ENCODE measurements at places on chromosomes 4 and X.

- DNase-seq, result no peak
These were observed 177.4 kb downstream of the SH3KBP1 start for GRCh38 chrX:19709812-19710518.

DNA sequence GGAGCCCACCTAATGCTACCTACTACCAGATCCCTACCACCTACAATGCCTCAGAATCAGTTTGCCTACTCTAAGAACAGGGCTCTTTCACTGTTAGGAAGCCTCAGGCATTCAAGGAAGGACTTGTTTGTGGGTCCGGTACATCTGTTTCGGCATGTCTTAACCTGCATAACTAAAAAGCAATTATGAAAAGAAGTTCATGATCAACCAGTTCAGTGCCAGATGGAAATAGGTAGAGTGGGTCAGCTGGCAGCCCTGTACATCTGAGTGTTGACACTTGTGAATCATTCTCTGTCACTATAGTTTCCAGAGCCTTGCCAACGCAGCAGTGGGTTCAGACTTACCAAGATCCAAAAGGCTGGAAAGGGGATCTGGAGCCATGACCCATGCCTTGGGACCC, 3.3 kb downstream of the TMEM185A start:
- DNase-seq, result no peak

GRCh38 chrX:111191598-111191997, 78.7 kb downstream of the CAPN6 start:
- DNase-seq, result no peak

GRCh38 chrX:133323431-133323830, 91.9 kb downstream of the GPC4 start:
- no peak for DNase-seq

GRCh38 chr4:167774646-167775045, 317.7 kb upstream of the ANXA10 start:
- DNase-seq, result no peak

DNA sequence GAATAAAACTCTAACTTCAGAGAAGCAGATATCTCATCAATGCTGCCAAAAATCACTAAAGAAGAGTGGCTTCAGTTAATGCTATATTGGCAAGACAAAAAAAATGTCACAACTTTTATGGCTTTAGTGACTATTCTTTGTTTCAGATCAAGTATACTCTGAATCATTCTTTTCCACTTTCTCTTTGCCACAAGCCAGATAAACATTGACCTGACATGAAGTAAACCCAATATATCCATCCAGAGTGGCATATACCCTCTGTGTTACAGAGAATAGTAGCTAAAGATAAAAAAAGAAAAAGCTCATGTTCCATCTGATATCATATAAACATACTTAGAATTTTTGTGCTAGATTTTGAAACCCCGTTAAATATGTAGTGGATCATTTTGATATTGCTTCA, 206.7 kb upstream of the CNKSR2 start:
- no peak for DNase-seq

DNA sequence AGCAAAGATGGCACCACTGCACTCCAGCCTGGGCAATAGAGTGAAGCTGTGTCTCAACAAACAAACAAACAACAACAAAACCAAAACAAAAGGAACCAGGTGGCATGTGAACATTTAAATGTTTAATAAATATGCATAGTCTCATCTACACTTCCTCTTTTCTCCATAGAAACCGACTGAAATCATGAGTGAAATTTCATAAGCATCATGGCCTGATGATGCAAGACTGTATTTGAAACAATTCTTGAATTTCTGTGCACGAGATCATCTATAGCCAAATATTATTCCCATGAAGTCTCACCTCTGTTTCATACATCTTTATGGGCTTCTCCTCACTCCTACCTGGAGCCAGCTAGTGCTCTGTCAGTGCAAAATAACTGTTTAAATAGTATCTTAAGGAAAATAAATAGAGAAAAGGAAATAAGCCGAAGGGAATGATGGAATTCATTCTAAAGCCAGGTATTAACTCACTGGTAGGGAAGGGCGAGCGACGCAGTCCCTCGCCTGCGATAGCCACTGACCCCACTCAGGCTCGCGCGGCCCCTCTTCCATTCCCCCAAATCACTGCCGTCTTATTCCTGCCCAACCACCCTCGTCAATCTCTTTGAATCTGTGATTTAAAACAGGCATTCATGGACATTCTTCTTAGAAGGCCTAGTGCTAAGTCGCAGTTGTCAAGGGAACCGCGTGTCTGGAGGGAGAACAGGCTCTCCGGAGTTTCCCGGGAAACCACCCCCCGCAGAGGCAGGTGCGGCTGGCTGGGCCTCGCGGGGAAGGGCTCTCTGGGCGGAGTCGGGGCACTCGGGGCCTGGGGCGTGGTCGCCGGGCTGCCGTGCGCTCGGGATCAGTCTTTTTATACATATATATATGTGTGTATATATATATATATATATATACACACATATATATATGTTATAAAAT, 52.4 kb upstream of the TRIM2 start:
- peak; percentile 48 for DNase-seq

- no peak for DNase-seq
These were observed 27.3 kb upstream of the XAGE2 start for GRCh38 chrX:52341493-52341892.

DNA sequence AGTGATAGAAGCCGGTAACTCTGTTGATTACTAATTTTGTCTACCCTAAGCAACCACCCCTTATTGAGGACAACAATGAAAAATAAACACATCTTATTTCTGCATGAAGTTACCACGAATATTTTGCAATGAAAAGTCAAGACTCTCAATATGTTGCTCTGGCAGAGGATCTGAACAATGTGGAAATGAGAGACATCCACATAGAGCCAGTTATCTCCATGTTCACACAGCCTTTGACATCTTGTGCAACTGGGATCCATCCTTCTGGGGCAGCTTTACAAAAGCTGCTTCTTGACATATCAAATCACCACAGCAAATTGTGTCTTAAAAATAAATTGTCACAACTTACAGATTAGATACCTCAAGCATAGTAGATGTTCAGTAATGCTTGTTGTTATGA, 10.2 kb downstream of the EDNRA start:
- no peak for DNase-seq

DNA sequence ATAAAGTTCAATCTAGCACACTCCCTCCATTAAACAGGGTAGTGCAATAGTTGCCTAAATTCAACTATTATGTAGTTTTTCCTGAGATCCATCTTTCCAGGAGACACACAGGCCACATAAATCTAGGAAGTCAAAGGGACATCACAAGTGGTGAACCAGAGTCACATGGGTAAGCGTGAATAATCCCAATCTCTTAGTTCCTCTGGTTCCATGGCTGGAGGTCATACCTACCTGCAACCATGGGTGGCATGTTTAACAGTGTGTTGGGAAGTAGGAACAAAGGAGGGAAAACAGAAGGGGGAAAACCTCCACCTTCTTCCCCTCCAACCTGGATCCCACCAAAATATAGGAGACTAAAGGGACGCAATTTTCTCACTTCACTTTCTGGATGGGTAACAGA, 2651.6 kb downstream of the ARAP2 start:
- no peak for DNase-seq

- DNase-seq, result no peak
These were observed 80.6 kb downstream of the FBXW7 start for GRCh38 chr4:152455311-152455710.

DNA sequence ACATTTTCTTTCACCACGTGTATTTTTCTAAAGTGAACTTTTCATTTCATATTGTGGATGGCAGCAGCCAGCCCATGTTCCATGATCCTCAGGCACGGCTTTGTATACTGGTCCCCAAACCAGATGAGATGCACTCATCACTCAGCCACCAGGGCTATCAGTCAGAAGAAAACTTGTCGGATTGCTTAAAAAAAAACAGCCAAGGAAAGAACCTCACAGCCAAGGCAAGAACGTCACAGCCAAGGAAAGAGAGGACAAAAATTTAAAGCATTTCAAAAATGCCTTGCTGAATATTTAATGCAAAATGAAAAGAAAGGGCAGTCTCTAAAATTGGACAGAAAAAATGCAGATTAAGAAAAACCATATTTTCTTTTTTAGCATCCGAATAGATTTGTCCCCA, 333.3 kb downstream of the PDGFC start:
- no peak for DNase-seq

DNA sequence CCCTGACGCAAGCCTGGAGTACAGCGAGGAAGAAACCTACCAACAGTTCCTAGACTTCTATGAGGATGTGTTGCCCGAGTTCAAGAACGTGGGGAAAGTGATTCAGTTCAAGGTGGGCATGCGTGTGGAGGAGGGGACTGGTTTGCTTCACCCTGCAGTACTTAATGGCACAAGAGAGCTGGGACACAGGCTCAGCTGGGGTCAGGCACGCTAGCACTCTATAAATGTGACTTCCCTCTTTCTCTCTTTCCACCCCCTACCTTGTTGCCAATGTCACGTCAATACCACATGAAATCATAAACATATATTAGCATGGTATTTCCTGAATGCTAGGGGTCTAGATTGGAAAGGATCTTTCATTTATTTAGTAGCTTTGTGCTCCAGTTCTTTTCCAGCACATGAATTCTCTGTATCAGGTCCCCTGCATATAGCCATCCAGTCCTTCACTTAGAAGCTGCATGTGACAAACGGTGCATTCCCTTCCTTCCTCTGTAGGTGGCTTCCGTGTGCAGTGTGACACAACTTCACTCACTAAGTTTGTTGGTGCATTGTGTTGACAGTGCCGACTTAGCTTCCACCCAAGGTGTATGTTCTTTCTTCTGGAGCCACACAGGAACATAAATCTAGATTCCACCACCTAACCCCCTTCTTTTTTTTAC, 25.6 kb downstream of the ZRSR2 start:
- peak; percentile 13 for DNase-seq

DNA sequence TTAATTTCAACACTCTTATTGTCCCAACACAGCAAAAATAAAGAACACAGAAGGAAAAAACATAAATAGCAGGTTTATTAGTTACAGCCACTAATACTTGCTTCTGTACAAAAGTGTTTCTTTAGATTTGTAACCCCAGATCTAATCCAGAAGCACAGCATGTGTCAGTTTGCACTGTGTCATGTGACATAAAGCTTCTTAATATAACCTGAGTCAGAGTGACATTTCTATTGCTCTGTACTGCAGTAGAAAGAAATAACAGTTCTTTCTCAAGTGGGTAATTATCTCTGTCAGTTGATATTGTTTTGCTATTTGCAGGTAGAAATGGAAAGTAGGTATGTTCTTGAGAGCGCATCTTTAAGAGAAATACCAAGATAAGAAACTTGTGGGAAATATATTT, 422.5 kb downstream of the ZIC3 start:
- DNase-seq, result no peak

- no peak for DNase-seq
These were observed 272.8 kb upstream of the EPHA5 start for GRCh38 chr4:65943076-65943475.

- no peak for DNase-seq
These were observed 17.7 kb downstream of the PPP3CA start for GRCh38 chr4:101329592-101329991.

- no peak for DNase-seq
These were observed 14.8 kb downstream of the PTPN13 start for GRCh38 chr4:86608757-86609375.

- no peak for DNase-seq
These were observed 8.5 kb downstream of the RBM47 start for GRCh38 chr4:40621229-40621591.

GRCh38 chrX:19535476-19535875, 20.2 kb upstream of the MAP3K15 start:
- DNase-seq, result no peak
